ENCODE measurements at places on chromosomes 13 and 19.

- DNase-seq: no peak
These were observed 379.2 kb upstream of the MIR17HG start for GRCh38 chr13:90968166-90968904.

DNA sequence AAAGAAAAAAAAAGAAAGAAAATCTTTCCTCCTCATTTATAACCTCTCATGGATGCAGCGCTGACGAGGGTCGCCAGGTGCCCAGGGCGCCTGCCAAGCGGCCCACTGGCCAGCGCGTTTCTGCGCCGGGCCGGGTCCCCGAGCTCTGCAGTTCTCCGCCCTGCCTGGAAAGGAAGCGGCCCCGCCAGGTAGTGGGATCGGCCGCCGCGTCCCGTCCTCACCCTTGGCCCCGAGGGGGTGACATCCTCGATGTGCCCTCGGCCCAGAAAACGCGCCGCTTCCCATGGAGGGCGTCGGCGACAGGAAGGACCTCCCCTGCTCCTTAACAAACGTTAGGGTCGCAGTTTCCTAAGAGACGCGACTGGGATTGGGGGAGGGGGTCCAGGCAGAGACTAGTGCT lies 56.9 kb downstream of the ZNF726 start:
- DNase-seq: peak; percentile 5

GRCh38 chr13:90500569-90500968 lies 846.9 kb upstream of the MIR17HG start:
- no peak for DNase-seq

GRCh38 chr19:48400018-48400742 lies 6.7 kb downstream of the GRIN2D start:
- DNase-seq: no peak

GRCh38 chr13:86445672-86446071 lies 646.5 kb upstream of the SLITRK6 start:
- no peak for DNase-seq

GRCh38 chr13:38690231-38690630 lies 3.4 kb downstream of the FREM2 start:
- DNase-seq: no peak

DNA sequence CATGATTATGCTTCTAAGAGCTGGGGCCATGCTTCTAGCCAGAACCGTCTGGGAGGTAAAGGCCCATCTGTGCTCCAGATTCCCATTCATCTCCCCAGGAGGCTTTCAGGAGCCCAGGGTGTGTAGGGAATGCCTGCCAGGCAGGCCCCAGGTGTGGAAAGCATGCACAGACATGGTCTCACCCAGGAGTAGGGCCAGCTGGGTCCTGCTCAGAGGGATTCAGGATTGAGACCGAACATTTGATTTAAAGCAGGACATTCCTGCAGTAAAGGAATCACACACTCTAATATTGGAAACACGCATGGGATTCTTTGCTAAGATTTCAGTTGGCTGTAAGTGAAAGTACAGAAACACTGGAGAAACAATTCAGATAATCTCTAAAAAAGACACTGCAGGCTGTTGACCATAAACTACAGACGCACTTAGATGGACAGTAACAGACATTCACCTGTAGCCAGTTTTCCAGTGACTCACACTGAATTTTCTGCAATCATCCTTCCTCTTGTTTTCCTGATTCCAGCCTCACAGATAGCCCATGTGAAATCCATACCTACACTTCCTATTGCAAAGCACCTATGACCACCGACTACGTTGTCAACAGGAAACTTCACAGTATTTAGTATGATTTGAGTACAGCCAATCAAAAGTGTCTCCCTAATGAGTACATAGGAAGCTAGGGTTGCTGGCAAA lies 257.8 kb downstream of the TBC1D4 start:
- DNase-seq: no peak

DNA sequence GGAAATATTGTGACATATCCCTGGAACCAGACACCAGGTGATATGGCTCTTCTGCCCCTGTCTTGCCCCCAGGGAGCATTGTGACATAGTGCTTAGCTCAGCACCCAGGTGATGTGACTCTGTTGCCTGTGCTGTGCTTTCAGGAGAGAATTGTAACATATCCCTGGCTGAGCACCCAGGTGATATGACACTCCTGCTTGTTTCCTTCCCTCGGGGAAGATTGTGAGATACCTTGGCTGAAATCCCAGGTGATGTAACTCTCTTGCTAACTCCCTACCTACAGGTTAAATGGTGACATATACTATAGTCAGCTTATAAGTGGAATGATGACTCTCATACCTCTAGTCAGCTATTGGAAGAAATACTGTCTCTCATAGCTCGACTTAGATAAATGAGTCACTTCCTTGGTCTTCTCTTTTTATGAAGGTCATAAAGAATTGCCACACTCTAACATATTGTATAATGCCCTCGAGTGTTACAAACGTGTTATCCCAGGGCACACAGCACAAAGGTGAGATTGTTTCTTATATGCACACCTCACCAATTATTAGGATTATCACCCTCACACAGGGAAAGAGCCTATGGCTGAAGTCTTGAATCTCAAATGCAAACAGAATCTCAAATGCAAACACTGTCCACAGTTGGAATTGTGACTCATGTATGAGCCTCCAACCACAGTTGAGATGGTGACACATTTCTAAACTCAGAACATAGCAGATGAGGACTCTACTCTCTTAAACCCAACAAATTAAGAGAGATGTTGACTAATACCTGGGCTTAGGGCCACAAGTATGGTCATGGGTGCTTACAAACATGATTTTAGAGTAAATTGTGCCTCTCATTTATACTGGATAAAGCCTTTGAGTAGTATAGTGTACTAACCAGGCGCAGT lies 32.7 kb upstream of the ZNF254 start:
- DNase-seq: no peak

- DNase-seq: no peak
These were observed 881 bp downstream of the ARHGAP33 start for GRCh38 chr19:35776102-35776788.

DNA sequence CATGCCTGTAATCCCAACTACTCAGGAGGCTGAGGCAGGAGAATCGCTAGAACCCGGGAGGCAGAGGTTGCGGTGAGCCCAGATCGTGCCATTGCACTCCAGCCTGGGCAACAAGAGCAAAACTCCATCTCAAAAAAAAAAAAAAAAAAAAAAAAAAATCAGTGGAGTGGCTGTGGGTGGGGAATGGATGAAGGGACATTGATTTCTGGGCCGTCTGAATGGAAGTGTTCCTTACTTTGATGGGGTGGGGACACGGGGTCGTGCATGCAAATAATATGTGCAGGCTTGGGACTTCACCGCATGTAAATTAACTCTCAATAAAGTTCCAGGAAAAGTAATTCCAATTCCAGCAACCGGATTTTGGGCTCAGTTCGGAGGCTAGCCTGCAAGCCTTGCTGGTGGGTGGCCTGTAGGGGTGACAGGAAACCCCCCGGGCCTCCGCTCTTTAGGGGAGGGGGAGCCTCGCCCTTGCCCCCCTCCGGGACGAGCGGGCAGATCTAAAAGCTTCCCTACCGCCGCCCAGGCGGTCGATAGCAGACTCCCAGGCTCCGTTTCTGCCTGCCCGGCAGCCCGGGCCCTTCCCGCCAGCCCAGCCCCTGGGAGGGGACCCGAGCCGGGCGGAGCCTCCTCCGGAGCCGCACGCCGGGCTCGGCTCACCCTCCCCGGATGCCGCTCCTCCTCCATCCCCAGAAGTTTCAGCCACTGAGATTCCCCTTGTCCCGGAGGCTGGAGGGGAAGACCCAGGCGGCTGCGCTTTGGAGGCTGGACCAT lies 48.0 kb upstream of the ADGRE5 start:
- DNase-seq: peak; percentile 42
